ENCODE measurements at places on chromosomes 3 and 15.

DNA sequence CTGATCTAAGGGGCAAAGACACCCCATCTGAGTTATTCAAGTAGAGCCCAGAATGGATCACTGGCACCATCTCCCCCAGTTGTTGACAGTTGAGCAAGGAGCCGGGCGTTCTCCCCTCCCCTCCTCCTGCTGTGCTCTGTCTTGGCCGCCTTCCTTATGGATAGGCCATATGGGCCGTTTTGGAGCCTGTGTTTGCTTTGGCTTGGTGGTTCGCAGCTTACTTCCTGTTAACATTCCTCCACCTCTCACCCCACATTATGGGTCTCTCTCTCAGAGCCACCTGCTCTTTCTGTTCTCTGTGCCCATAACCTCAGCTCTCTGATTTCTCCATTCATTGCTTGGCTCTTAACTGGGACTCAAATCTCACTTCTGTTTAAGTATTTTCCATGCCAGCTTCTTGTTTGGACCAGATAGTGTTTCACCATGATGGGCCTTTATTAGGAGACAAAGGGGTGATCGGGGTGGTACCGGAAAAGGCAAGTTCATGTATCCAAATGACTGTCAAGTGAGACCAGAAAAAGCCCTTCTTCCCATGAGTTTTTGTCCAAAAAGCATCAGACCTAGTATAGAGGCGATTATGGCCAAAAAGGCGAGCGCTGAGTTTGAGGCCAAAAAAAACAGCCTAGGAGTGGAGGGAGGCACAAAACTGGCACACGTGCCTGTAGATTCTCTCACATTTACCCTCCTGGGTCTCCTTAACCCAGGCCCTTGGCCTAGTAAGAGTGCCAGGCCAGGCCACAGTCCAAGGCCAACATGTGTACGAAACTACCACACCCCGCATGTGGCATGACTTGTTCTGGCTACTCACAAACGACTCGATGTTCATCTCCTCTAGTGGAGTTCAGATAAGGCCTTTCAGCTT lies 62.6 kb downstream of the DUT start:
- no peak for DNase-seq

DNA sequence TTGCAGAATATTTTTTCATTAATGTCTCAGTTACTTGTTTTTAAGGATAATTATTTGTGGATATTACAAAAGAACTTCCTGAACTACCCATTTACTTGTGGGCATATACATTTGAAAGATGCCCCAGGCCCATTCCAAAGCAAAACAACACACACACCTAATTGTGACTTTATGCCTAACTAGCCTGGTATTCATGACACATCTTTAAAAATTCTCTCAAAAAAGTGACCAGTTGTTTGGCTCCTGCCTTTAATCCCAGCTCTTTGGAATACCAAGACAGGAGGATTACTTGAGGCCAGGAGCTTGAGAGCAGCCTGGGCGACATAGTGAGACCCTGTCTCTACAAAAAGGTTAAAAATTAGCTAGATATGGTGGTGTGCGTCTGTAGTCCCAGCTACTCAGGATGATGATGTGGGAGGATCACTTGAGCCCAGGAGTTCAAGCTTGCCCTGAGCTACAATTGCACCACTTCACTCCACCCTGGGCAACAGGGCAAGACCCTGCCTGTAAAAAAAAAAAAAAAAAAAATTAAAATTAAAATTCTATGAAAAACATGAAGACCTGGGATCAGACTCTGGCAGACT lies 51.7 kb upstream of the SLC4A7 start:
- DNase-seq = no peak

GRCh38 chr3:17625133-17625532 lies 117.3 kb downstream of the TBC1D5 start:
- no peak for DNase-seq

- DNase-seq = no peak
Measured at GRCh38 chr3:183931881-183932280, 47.2 kb upstream of the PARL start.

DNA sequence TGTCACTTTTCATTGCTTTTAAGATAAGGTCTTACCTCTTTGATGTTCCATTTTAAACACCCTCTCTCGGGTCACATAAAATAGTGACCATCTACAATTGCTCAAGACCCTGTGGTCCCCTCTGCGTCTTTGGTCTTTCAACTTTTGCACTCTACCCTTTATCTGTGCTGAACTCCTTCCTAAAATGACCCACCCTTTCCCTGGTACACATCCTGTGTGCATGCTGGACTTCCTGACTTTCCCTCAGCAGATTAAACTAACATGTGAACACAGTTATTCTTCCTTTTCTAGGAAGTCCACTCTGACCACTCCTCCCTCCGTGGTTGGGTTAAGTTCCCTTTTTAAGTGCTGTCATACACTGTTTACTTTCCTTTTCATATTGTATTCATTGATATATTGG lies 414.2 kb downstream of the GABRB3 start:
- no peak for DNase-seq

- DNase-seq = no peak
Measured at GRCh38 chr3:18609187-18609586, 184.0 kb upstream of the SATB1 start.

GRCh38 chr3:129058441-129059200 lies 2.0 kb upstream of the GP9 start:
- no peak for DNase-seq

DNA sequence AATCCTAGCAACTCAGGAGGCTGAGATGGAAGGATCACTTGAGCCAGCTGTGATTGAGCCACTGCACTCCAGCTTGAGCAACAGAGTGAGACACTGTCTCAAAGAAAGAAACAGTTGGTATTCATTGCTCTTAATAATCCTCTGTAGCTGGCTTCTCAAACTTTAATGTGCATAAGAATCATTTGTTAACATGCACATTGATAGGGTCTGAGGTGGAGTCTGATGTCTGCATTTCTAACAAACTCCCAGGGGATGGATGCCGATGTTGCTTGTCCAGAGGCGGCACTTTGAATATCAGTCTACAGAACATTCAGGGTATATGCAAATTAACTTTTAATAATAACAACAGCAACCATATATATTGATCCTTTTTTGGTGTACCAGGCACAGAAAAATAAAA lies 39.9 kb downstream of the NKIRAS1 start:
- no peak for DNase-seq

DNA sequence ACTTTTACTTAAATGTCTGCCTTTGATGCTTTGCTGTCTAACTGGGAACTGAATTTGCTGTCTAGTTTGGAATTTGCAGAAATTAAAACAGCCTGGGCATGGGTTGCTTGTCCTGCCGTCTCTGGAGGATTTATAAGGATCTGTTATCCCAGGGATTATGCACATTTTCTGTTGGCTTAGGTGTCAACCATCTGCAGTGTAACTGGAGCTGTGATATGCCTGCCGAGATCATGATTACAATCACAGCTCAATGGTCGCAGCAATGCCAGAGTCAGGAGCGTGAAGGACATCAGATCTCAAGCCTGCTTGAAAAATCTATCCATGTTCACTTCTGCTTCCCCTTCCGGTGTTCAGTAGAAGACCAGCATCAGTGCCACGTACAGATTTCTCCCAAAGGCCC lies 41.8 kb upstream of the SETMAR start:
- DNase-seq = no peak

DNA sequence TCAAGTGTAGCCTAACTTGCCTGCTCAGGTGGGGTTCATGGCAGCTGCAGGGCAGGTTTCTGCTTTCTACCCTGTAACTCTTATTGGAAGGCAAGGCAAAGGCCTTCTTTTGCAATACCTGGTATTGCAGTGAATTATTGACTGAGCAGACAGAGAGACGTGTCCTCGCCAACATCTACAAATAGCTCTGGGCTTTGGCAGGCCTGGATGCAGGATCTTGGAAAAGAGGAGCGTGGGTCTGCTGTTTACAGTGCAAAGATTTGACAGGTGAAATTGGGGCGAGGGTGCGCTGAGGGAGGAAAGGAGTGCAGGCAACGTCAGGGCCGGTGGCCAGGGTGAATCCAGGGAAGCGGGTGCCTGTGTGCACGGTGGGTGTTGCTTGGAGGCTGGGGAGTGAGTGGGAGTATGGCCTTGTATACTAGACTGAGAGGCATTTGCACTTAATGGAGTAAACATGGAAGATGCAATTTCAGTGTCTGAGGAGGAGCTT lies 44.5 kb downstream of the ST6GAL1 start:
- DNase-seq = no peak

DNA sequence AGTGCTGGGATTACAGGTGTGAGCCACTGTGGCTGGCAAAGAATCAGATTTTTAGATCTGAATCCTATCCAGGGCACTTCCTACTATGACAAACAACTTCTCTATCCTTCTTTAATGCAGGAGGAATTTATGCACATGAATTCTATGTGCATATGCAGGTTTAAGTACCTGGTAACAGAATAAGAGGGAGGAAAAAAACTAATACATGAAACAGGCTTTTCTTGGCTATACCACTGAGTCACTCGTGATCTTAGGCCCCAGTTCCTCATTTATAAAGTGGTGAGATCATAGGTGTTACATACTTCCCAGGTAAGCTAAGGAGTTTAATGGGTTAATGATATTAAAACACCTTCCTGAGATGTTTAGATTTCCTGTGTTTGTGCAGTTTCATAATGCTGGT lies 108.2 kb downstream of the TP63 start:
- no peak for DNase-seq

DNA sequence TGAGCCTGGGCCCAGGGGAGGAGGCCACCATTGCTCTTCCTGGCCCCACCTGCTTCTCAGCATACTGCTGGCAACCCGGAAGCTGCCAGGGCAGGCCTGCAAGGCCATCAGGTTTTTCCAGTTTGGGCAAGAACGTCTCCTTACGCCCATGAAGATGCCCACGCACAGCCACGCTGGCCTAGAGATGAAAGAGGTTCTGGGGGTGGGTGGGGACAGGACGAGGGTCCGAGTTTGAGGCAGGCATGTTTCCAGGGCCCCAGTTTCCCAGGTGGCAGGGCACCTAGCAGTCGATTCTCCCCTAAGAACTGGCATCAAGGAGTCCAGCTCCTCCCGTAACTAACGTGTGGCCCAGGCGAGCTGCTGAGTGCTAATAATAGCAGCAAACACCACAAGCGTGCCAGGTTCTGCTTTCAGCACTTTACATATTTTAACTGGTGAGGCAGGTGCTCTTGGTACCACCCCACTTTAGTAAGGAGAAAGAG lies 45.8 kb downstream of the ZNF710 start:
- DNase-seq = no peak

- DNase-seq = no peak
Measured at GRCh38 chr3:55735976-55736375, 248.9 kb upstream of the WNT5A start.

GRCh38 chr3:123285931-123286307 lies 84.2 kb downstream of the SEC22A start:
- DNase-seq = no peak

- no peak for DNase-seq
Measured at GRCh38 chr3:162678941-162679340, 1182.3 kb downstream of the OTOL1 start.

- no peak for DNase-seq
Measured at GRCh38 chr15:27973886-27974285, 125.2 kb downstream of the OCA2 start.

GRCh38 chr3:10387881-10388609 lies 67.1 kb upstream of the SEC13 start:
- no peak for DNase-seq

- no peak for DNase-seq
Measured at GRCh38 chr15:91912336-91912735, 58.8 kb downstream of the SLCO3A1 start.

GRCh38 chr15:77195586-77195985 lies 124.7 kb upstream of the TSPAN3 start:
- DNase-seq = no peak

DNA sequence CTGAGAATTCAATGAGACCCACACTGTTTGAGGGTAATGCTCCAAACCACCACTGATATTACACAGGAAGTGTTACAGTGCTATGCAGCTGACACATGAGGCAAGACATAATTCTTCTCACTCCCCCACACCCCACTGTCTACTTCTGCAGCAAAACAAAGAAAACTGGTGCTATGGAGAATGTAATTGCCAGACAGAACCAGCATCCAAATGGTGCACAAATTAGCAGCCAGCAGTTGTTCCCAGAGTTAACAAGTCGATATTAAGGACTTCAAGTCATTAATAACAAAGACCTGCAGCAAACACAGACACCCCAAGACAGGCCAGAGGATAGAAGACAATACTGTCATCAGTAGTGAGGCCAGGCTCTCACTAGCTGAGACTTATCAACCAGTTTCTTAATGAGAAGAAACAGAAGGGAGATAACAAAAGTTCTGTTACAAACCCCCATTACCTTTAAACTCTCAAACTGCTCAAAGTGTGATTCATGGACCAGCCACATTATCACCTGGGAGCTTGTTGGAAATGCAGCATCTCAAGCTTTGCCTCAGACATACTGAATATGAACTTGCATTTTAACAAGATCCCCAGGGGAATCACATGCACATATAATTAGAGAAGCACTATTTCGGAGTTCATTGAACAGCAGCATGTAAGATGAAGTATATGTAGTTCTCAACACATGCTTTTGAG lies 58.7 kb upstream of the FNDC3B start:
- no peak for DNase-seq

- no peak for DNase-seq
Measured at GRCh38 chr3:14431452-14431916, 29.1 kb downstream of the SLC6A6 start.

- DNase-seq = no peak
Measured at GRCh38 chr3:122912772-122913538, 114.6 kb downstream of the SEMA5B start.

GRCh38 chr3:39166134-39166710 lies 12.8 kb upstream of the CSRNP1 start:
- DNase-seq = peak; percentile 90

DNA sequence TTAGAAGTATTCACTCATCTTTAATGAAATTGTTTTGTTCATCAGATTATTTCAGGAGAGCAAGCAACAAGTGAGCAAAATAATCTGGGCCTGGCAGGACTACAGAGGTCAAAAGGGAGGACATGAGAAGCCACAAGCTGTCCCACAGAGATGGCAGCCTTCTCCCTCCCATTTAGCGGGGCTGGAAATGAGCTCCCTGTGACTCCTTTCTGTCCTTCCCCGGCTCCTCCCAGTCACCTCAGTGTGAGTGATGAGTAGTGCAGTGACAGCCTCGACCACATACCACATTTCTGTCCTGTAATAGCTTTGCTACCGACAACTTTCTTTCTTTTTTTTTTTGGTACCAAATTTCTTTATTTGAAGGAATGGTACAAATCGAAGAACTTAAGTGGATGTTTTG lies 38.0 kb downstream of the RAB7A start:
- DNase-seq = no peak

DNA sequence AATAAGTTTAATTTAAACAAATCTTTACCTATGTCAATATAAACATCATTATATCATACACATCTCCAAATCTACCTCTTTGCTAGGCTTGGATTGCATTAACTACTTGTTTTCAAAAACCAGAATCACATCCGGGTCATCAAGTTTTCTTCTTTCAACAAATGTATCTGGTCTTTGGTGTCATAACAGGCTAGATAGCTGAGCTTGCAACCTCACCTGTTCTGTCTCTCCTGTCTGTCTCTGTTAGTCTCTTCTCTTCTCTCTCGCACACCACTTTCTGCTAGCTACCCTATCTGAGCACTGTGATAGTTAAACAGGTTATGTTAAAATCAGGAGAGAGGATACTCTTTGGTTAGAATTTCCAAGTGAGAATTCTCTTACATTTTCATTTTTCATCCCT lies 6.7 kb downstream of the FOXB1 start:
- DNase-seq = no peak

- no peak for DNase-seq
Measured at GRCh38 chr3:142124243-142124642, 25.1 kb downstream of the TFDP2 start.

Data from fibroblast of skin of left biceps (primary cell).